ENCODE measurements at places on chromosomes 4 and X.
A peak's percentile ranks its signal among the peaks of the same experiment; 100 is the strongest.

DNA sequence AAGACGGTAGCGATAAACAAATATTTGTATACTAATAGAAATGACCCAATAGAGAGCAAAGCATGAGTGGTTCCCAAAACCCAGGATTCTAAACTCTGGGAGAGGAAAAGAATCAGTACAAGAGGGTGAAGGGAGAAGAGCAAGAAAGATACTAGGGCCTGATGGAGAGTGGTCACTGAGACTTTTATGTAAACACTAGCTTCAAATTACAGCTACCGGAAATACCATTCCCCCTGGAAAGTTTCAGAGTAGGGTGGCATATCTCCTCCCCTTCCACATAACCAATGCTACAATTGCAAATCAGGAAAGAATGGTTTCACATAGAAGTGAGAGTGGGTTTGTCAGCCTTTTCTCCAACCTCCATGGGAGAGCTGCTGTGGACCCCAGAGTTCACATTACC, 77.1 kb downstream of the EIF4E start:
- peak; percentile 25 for DNase-seq

GRCh38 chr4:162506253-162506652, 342.5 kb upstream of the FSTL5 start:
- DNase-seq, result peak; percentile 80

DNA sequence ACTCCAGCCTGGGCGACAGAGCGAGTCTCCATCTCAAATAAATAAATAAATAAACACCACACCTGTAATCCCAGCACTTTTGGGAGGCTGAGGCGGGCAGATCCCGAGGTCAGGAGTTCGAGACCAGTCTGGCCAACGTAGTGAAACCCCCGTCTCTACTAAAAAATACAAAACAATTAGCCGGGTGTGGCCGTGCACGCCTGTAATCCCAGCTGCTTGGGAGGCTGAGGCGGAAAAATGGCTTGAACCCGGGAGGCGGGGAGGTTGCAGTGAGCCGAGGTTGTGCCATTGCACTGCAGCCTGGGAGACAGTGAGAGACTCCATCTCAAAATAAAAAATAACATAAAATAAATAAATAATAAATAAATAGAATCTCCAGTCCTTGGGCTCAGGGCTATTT, 185.8 kb downstream of the SHOX start:
- DNase-seq, result no peak

DNA sequence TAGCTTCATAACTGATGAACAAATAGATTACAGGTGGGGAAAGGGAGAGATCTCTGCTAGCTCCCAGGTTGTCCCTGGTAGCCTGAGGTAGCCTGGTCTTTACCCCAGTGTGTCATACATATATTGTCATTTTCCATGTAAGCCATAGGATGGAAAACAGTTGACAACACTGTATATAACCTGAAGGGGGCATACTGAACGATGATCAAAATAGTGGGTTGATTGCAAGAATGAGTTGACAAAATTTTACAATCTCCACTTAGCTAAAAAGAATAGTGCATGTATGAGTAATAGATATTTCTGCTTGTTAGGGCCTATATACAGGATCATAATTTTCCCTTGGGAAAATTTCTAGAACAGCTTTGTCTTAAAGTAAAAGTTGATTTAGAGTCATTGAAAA, 304.1 kb upstream of the HAND2 start:
- DNase-seq, result no peak

DNA sequence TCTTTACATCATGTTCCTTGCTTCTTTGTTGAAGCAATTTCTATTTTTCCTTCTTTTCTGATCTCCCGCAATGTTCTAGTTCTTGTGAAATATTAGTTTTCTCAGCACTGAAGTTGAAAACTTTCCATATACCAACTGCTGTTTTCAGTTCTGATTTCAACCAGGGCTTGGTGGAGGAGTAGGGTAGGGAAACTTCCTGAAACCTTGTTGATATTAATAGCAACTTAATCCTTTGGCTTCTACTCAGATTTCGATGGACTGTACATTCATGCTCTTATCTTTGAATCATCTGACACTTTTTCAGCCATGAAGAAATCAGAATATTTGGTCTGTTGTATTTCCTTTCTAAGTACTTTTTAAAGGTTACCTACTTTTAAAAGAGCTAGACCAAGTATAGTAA, 315.8 kb downstream of the RPA4 start:
- no peak for DNase-seq

DNA sequence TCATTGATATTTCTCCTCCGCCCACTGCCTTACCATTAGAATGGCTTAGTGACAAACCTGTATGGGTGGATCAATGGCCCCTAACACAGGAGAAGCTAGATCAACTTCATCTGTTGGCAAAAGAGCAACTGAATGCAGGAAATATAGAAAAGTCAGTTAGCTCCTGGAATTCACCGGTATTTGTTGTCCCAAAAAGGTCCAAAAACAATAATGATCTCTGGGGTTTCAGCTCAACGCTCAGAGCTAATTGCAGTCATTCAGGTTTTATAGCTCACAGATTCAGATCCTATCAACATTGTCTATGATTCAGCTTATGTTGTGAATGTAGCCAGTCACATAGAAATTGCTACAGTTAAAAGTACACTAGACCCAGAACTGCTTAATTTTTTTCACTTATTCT, 124.0 kb upstream of the ZCCHC13 start:
- DNase-seq, result no peak

DNA sequence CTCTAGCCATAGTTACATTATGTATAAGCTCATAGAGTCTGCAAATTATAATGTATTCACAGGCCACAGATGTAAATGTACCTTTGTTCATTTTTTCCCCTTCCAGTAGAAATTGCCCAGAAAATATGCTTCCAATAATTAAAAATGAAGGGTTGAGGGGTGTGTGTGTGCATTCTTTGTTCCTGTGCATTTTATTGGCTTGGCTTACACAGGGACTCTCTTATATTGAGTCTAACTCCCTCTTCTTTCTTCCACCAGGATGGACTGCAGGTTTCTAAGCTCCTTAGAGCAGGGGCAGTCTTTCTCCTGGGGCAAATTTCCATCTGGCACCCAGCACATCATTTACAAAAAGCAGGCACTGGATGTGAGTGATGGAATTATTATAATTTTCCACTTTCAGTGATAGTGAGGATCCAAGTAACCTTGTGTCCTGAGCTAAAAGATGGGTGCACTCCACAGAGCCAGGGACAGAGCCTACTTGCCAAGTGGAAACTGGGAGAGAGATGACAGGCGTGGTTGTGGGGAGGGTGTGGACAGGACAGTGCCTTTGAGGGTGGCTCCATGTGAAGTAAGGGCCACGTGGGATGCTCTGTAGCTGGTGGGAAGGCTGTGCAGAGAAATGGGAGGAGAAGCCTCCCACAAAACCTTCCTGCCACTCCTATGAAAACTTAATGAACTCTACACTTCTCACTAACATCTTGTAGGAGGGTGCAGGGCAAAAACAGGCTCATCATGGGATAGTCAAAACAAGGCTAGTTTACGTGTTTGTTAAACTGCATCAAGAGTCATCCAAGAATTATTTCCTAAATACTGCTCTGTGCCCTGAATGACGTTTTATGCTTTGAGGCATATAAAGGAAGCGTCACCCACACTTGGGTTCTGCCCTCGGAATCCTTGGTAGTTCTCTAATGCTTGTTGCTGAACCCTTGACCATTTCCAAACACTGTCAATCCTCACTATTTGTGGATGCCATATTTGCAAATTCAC, 16.0 kb downstream of the IGFBP7 start:
- no peak for DNase-seq

DNA sequence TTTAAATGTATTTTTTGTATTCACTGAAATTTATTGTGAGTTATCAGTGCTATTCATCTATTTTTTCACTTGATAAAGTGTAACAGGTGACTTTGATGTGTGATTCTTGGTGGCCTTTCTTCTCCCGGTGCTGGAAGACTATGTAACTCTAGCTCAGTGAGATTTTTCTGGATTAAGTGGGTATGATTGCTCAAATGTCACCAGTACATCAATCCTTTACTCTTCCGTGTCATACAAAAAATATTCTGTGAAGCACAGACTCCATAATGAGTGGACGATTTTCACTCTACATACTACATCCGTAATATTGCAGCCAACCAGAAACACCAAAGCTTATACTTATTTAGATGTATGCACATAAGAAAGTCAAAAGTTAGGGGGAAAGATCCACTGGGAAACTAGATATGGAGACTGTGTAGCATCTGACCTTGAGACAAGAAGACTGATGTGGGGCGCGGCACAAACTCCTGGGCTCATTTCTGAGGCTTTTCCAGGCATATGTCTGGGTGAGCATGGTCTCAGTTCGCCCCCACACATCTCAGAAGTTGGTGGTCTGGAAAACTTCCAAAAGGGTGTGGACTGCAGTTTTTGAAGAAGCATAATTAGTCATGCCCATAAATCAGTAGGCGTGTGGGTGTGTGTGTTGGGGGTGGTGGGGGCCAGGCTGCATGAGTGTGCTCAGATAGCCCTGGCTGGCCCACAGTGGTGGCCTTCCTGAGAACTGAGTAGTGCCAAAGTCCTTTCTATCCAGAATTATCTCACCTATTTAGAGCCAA, 53.9 kb upstream of the TENM3 start:
- peak; percentile 100 for DNase-seq

GRCh38 chrX:85927740-85928139, 119.6 kb downstream of the CHM start:
- DNase-seq, result no peak

DNA sequence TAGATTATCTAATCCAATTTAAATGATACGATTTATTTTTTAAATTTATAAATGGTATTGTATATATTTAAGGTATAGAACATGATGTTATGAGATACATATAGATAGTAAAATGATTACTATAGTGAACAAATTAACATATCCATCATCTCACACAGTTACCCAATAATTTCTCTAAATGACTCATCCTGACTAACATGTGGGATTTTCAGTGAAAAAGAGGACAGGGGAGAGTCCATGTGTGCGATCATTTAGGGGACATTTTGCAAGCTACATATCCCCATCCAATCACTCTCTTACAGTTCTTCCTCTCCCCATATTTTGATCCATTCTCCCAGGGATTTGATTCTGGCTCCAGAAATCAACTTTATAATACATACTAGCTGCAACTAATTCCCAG, 88.2 kb downstream of the ABCB7 start:
- DNase-seq, result no peak

- DNase-seq, result no peak
Measured at GRCh38 chr4:84497504-84498202, 1.4 kb downstream of the NKX6-1 start.

- no peak for DNase-seq
Measured at GRCh38 chr4:56469489-56470210, 2.2 kb downstream of the SRP72 start.

- DNase-seq, result peak; percentile 33
Measured at GRCh38 chr4:153611679-153612078, 72.4 kb upstream of the TLR2 start.

DNA sequence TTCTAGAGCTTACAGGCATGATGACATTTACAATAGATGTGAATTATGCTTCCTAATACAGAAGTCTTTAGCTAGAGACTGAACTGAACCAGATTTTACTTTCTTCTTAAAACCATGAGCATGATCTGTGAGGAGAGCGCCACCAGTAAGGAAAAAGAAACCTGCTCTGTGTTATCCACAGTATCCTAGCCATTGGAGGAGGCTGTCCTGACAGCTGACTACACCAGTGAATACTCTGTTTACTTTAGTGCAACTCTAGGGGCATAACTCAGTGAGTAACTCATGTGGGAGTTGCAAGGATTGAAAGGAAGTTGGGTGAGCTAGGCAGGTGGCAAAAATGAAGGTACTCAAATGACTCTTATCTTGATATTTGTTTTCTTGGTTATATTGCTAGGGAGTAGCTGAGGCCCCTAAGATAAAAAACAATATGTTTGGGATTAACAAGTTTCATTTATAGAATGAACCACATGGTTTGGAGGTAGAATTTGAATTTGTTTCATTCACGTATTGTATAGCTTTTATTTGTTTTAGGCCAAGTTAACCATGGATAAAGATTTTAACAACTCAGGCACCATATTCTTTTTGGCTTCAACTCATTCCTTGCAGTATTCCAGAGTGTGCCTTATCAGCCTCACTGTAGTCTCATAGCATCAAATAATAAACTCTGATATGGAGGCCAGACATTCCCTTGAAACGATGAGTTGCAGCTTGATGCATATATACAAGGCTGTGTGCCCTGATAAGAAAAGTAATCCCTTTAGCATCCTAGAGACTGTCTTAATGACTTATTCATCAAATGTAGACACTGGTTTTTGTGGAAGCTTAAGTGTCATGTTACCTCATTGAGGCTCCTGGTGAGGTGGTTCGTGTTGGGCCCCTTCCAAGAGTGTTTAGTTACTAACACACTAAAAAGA, 2.5 kb downstream of the BMP3 start:
- no peak for DNase-seq

DNA sequence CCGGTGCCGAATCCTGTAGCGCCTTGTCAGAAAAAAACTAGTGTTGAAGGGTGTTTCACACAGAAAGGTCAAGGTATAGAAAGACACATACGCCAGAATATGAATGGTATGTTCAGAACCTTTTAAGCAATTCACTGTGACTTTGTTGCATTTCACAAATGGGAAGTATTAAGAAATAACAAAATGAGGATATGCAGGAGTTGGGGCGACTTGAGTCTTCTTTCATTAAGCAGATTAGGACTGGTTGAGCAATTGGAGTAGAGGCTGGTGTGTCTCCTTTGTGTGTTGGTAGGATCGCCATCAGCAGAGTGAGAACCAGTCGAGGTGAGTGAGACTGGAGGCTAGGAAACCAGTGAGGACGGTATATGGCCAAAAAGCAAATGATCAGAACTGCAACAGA, 1454.5 kb upstream of the TENM3 start:
- DNase-seq, result no peak

GRCh38 chr4:153450544-153450917, 15.6 kb upstream of the TMEM131L start:
- no peak for DNase-seq

GRCh38 chrX:17164079-17164478, 210.9 kb upstream of the NHS start:
- DNase-seq, result no peak

GRCh38 chrX:112877771-112878173, 37.1 kb upstream of the AMOT start:
- DNase-seq, result no peak

DNA sequence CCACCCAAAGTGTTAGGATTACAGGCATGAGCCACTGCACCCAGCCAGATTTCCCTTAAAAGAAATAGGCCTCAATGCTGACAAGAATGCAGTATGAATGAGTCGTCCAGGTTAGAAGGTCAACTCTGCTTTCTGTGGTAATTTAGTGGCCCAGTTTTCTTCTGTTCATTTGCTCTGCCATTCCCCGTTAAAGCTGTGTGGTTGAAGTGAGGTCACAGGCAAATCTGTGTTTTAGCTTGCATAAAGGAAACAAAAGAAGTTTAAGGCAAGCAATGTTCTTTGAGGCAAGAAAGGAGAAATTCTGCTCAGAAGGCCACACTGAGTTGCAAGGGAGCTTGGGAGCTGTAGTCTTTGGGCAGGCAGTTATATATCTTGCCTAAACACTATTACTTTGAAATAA, 176.8 kb downstream of the LARP7 start:
- DNase-seq, result peak; percentile 41

DNA sequence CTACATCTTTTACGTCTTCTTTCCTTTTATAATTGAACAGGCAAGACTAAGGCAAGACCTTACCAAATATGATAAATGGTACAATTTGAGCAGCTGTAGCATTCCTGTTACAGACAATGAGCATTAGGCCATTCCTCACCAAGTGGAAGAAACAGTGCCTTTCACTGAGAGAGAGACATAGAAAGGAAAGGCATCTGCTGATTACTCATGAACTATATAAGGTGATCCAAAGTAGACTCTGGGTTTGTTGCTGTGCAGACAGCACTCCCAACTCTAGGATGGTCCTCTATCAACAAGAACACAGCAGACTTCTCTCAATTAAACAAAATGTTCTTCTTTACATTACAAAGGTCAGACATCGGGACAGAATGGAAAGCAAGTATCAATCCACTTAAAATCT, 91.9 kb downstream of the FAM13A start:
- peak; percentile 8 for DNase-seq

Data from astrocyte (in vitro differentiated cells and primary cell).